ENCODE measurements at places on chromosomes 1 and 21.

DNA sequence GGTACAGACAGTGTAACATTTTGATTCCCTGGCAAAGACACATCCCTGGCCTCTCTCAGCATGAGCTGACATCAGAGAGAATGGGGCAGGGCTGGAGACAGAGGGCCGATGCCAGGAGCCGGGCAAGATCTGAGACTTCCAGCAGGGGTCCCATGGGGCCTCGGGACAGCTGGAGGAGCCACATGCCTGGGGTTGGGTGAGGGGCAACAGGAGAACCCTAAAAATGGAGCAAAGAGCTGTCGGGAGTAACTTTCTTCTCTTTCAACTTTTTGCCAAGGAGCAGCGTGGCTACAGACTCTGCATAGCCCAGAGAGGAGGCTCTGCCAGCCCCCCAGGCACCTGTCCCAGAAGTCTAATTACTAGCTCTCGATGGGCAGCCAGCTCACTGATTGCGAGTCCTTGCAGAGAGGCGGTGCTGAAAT lies 130.8 kb downstream of the LACTBL1 start:
- DNase-seq = no peak

- peak; percentile 65 for DNase-seq
These were observed 1.5 kb upstream of the COX20 start for GRCh38 chr1:244833734-244834542.

DNA sequence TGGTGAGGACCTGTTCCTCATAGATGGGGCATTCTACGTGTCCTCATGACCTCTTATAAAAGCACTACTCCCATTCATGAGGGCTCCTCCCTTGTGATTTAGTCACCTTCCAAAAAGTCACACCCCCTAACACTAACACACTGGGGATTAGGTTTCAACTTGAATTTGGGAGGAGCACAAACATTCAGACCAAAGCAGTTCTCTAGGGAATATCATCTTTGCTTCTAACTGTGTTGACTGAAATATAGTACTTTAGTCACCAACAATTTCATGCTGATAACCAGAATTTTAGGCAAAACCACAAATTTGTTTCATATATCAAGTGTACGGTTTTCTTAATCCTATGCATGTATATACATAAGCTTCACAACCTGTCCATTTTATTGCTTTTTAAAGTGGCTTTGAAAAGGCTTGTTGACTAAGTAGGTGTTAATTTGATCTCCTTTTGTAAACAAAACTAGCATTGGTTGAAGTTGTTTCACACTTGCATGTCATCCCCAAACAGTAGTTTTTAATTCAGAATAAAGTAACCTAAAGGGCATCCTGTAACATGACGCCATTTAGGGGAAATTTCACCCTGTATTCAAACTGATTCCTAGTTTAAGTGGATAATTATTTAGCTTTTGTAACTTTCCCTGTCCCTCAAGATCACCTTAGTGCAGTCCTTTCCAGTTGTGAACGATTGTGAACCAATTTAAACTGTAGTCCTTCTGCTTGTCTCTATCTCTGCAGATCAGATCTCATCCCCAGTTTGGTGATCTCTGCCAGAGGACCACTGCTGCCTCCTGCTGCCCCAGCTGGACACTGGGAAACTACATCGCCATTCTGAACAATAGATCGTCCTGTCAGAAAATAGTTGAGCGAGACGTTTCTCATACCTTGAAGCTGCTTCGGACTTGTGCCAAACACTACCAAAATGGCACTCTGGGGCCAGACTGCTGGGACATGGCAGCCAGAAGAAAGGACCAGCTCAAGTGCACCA lies 141.1 kb downstream of the TLR5 start:
- no peak for DNase-seq

- DNase-seq = no peak
These were observed 27.1 kb downstream of the MRAP start for GRCh38 chr21:32325706-32326105.

DNA sequence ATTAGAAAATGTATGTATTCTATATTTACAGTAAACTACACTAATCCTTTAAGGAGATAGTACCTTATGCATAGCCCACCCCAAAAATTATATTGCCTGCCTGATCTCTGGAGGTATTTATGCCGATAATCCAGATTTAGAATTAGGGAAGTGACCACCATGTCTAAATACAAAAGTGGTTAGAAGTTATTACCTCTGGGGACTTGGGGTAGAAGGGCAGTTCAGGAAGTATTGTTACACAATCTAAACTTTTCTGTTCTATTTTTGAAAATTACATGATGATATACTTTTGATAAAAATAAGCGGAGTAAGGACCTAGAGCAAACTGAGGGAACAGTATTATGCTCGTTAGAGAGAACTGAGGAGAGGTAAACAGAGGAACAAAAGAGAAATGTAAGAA lies 90.5 kb upstream of the ZP4 start:
- no peak for DNase-seq

DNA sequence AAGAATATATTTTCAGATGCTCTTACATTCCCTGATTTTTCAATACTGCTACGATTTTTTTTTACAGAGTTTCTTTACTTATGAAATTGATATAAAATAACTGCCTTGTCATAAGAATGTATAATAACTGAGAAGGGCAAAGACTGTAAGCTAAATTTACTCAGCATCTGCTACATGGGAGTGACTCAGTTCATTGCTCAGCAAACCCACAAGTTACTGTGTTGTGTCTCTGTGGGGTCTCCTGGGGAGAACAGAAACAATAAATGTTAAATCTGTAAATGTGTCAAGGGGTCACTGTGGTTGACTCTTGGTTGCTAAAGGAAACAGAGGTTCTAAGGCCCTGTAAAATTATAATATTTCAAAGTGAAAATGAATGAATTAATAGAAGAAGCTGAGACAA lies 210.3 kb upstream of the CACYBP start:
- no peak for DNase-seq

- DNase-seq = no peak
These were observed 28.0 kb upstream of the COA6 start for GRCh38 chr1:234345237-234345636.

- no peak for DNase-seq
These were observed 5.5 kb upstream of the TGFBR3 start for GRCh38 chr1:91891454-91891853.

- DNase-seq = no peak
These were observed 1046.2 kb downstream of the BRINP3 start for GRCh38 chr1:189431447-189431846.

GRCh38 chr1:198939956-198940355 lies 301.1 kb downstream of the PTPRC start:
- DNase-seq = no peak

- DNase-seq = no peak
These were observed 9.2 kb downstream of the ZBTB48 start for GRCh38 chr1:6588893-6589520.

DNA sequence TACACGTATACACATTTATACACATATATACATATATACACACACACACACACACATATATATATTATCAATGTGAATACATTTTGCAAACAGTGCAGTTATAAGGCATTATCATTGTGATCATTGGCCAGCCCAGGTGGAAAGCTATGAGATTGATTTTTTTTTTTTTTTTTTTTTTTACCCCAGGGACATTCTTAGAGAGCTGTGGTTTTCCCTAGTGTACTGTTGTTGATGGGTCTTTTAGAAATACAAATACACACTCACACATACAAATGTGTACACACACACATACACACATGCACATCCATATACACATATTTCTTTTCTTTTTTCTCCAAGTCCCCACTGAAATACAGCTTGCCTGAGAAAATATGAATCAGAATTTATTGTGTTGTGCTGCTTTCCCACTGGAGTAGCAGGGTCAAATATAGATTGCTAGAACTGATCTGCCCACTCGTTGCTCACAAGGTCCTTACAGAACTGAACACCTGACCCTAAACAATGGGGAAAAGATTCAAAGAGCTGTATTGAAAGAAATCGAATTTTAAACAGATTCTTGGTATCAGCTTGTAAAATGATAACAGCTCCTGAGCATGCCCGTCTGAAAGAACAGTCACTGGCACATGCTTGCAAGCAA lies 325.6 kb downstream of the OMA1 start:
- DNase-seq = no peak

DNA sequence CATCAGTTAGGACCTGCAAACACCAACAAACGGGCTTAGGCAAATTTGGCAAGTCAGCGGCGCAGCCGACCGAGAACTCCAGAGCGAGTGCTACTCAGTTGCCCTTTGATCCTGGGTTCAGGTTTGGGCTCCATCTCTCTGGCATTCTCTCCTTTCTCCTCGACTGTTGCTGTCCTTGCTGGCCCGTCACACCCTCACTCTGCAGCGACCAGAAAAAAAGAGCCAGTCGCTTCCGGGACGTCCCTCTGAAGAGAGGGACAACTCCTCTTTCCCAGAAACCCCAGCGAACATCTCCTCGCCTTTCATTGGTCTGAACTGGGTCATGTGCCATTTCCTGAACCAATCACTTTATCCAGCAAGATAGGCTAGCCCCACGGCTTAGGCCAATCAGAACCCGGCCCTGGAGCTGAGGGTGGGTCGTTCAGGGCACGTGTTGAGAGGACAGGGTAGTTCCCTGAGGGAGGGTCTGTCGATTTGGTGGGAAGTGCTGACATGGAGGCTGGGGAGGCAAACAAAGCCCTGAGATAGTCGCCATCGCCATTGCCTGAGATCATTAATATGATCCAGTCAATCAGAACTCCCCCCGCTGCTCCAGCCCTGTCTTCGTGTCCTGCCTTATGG lies 113.7 kb downstream of the PTPRU start:
- DNase-seq = no peak

- no peak for DNase-seq
These were observed 92.0 kb upstream of the TLR5 start for GRCh38 chr1:223235091-223235490.
